ENCODE measurements at places on chromosomes 1 and 21.

GRCh38 chr1:228307218-228308023, 99.2 kb downstream of the TRIM11 start:
- DNase-seq, result no peak

GRCh38 chr21:44898851-44899767, 21.6 kb downstream of the ITGB2 start:
- no peak for DNase-seq

DNA sequence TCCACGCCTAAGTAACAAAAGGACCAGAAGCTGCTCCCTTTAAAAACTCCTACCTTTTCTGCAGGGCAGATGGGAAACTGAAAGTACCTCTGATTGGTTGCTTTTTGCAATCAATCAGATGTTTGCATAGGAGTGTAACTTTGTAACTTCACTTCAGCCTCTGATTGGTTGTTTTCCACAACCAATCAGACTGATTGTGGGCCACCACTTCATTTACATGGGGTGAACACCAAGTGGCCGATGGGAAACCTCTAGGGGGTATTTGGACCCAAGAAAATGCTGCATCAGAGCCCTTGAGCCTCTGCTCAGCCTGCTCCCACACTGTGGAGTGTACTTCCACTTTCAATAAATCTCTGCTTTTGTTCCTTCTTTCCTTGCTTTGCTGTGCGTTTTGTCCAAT, 32.8 kb upstream of the CD1D start:
- no peak for DNase-seq

DNA sequence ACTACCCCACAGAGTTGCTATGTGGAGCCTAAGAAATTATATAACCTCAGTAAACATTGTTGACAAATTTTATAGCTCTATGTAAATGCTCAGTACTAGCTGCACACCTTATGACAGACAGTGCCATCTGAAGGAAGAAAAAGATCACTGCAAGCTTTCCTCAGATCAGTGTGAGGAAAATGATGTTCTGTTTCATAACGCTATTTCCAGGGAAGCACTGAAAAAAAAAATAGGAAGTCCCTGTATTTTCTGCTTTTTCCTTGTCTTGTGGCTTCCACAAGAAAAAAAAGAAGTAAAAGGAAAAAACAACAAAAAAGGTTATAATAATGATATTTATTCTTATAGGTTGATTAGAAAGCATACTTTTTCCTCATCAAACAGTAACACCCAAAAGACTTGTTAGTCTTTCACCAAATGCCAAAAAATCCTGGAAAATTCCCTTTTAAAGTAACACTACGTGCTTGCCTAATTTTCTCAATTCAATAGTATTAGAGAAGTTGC, 23.2 kb downstream of the LYST start:
- peak; percentile 37 for DNase-seq

GRCh38 chr1:69191335-69191734, 376.4 kb upstream of the LRRC7 start:
- no peak for DNase-seq

GRCh38 chr21:37821786-37822450, 94.3 kb downstream of the KCNJ6 start:
- DNase-seq, result no peak

DNA sequence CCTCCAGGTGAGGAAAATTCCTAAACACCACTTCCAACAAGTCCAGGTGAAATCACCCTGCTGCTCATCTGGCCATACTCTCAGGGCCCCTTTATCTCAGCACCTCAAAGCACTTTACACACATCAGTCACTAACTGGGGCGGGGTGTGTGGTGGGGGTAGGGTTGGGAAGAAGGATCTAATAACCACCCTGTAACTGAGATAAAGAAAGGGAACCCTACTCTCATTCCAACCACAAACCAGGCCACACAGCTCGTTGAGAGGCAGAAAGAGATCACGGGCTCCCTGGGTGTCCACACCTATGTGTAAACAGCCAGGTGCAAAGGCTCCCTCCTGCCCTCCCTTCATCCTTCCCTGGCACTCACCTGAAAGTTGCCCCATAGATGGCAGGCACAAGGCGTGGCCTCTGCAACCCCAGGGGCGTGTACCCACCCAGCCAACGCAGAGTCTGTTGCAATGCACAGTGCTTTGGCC, 20.4 kb downstream of the GPR161 start:
- DNase-seq, result no peak

DNA sequence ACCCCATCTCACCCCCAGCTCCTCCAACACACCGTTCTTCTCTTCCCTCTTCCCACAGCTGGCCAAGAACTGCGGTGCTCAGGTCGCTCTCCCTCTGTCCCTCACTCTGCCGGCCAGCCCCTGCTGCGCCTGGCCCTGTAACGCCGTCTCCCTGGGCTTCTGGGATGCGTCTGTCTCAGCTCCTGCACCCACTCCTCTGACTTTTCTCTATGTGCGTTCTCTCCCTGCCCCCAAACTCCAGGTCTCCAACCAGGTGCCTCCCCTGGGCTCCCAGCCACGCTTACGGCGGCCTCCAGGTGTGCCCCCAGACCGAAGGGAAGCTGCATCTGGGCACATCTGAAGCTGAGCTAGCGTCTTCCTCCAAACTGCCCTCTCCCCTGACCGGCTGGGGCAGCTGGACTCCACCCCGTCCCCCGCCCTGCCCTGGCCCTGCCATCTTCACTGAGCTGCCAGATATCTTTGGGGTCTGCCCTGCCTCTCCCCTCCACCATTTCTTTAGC, 2.6 kb downstream of the KRTAP10-12 start:
- no peak for DNase-seq

GRCh38 chr21:16851054-16851453, 661.8 kb upstream of the CXADR start:
- no peak for DNase-seq

- no peak for DNase-seq
Observed at GRCh38 chr21:35225573-35225972, 176.5 kb upstream of the RUNX1 start.

DNA sequence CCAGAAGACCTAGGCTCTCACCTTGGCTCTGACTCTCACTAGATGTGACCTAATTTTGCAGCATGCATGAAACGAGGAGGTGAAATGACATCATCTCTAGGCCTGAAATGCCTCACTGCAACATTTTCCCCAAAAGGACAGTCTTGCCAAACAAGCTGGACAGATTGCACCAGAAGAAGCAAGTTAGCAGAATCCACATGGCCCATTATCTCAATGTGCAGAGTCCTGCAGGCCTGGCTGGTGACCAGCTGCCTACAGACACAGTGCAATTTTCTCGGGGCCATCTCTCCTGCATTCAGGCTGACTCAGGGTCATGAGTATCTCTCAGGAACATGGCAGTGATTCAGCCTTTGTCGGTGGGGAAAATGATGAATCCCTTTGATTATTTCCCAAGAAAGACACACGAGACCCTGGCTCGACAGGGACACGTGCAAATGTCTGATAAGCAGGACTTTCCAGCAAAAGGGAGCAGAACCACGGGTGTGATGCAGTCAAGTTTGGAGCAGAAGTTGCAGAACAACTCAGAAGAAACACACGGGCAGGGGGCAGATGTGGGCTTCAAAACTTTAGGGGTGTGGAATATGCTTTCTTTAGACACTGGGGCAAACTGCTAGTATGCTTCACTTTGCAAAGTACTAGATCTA, 38.7 kb downstream of the TRIM67 start:
- no peak for DNase-seq

DNA sequence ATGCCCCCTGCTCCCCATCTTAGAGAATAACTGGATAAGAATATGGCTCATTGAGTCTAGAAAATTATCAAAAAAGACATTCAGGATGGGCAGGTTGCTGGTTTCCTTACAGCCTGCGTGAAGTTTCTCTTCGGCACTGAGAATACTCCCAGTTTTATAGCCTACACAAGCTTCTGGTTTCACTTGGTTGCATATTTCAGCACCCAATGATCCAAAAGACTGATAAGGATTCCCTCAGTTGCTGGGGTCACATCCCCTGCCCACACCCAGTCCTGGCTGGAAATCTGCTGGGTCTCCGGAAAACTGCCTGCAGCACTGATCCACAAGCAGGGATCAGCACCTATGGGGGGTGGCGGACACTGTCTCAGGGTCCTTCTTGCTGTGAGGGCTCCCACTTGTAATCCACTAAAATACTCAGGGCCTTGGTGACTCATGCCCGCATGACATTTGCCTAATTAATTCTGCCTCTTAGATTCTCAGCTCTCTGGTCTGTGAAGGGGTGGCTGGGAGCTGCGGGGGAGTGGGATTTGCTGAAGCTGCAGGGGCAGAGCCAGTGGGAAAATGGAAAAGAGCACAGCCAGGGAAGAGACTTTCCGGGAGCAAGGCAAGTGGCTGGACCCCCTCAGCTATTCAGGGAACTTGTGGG, 142.5 kb downstream of the ZNF648 start:
- no peak for DNase-seq

GRCh38 chr1:18085387-18086074, 22.1 kb upstream of the IGSF21 start:
- no peak for DNase-seq

GRCh38 chr1:223393275-223394214, at the start of gene CCDC185:
Gene CCDC185 (plus strand): TSS chr1:223393415. CDS start chr1:223393476, 61 bp downstream.
- no peak for DNase-seq

GRCh38 chr1:160951443-160952128, 3.0 kb downstream of the ITLN2 start:
- peak; percentile 71 for DNase-seq

DNA sequence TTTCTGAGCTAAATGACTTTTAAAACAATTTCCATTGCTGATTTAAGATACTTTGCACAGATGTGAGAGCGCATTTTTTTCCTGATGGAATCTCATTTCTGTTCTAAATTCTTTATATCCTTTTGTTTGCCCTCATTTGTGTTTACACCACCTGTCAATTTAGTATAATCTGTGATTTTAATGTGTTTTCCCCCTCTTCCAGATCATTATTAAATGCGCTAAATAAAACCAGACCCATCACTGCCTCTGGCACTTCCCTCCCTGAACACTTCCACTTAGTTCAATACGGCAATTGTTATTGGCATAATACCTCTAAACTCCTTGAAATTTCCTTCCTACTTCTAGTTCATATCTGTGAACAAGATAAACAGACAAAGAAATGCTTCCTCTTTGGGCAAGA, 186.9 kb upstream of the ADGRL2 start:
- no peak for DNase-seq

GRCh38 chr1:210262167-210262896, 29.7 kb downstream of the SERTAD4 start:
- DNase-seq, result no peak

GRCh38 chr1:197544130-197544529, 231.2 kb downstream of the DENND1B start:
- no peak for DNase-seq

- DNase-seq, result no peak
Observed at GRCh38 chr1:43951021-43951985, 4.6 kb downstream of the IPO13 start.

DNA sequence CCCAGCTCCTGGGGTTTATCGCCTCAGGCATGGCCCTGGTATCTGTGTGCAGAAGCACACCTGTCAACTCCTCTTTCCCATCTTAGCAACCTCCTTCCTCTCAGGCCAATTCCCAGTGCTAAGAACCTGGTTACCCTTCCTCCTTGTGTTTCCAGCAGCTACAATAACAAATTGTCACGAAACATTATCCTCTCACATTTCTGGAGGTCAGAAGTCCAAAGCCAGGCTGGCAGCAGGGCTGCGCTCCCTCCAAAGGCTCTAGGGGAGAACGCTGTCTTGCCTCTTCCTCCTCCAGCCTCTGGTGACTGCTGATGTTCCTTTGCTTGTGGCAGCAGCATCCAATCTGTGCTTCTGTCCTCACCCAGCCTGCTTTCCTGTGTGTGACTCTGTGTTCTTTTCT, 10.7 kb upstream of the MRPS14 start:
- DNase-seq, result no peak

GRCh38 chr21:44966135-44967081, 26.6 kb downstream of the SLX9 start:
- no peak for DNase-seq

GRCh38 chr1:48859456-48859855, 82.8 kb upstream of the BEND5 start:
- no peak for DNase-seq

DNA sequence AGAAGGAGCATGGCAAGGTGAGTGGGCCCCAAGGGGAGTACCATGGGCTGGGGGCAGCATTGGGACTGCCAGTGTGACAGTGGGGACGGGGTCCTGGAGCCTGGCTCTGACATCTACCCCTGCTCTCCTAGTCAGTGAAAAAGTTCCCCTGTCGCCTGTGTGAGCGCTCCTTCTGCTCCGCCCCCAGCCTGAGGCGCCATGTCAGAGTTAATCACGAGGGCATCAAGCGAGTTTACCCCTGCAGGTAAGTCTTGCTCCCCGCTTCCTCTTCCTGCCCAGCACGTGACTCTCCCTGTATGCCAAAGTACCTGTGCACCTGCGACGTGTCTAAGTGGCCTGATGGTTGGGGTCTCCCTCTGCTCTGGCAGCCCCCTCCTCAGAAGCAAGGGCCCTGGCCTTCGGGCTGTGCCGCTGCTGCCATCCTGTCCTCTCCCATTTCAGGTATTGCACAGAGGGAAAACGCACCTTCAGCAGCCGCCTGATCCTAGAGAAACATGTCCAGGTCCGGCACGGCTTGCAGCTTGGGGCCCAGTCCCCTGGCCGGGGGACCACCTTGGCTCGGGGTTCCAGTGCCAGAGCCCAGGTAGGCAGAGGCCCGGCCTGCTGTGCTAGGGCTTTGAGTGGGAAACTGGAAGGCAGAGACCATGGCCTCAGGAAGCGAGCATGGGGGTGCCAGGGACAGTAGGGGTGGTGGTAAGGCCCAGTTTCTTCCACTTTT, 8.1 kb downstream of the ZNF687 start:
- no peak for DNase-seq

DNA sequence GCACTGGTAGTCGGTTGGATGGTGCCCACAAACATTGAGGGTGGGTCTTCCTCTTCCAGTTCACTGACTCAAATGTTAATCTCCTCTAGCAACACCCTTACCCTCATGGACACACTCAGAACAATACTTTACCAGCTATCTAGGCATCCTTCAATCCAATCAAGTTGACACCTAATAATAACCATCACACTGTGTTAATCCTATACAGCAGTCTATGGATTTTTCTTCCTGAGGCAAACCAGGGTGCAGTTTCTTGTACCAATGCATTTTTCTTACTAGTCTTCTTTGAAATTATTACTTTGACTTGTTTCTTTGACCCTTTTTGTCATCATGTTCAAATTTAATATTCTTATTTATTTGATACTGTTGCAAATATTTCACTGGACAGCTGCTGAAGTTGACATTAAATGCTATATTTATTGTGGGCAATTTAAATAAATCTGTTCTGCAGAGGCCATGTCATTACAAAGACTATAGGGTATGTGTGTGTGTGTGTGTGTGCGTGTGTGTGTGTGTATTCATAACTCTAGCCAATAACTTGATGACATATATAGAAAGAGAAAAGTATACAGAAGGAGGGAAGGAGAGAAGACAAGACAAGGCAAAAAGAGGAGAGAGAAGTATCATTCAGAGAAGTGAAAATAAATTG, 884.8 kb upstream of the NEGR1 start:
- DNase-seq, result no peak
